ENCODE measurements at places on chromosomes 13 and 19.

DNA sequence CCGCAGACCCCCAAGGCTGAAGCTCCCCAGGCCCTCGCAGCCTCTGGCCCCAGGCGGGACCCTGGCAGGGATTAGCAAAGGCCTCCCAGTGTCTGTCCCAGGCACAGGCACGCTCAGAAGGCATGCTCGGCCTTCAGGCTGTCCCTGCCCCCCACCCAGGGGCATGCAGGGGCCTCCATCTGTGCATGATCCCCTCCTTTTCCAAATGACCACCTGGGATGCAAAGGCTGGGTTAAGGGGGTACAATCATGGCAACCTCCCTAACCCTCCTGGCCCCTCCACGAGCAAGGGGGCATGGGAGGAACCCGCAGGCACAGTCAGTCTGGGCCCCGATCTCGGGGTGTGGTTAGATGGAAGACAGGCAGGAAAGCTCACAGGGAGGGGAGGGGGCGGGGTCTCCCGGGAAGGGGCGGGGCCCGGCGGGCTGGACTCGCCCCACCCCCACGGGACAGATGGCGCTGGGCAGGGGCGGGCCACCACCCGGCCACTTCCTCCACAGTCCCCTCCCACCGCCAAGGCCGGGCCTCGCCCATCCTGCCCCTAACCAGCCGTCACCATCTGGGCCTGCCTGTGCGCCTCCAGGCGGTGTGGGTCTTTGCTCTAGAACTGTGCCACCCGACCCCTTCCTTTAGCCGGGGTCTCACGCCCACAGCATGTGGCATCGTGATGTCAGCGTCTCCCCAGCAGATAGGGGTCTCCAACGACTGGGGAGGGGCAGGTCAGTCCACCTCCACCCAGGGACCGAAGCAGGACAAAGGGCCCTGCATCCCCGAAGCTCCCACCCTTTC is 7.0 kb upstream of the REXO1 start:
- DNase-seq = no peak

- DNase-seq = no peak
Observed at GRCh38 chr19:13783565-13784500, 9.6 kb downstream of the C19orf53 start.

GRCh38 chr13:111506621-111507020 is 186.2 kb downstream of the TEX29 start:
- no peak for DNase-seq

DNA sequence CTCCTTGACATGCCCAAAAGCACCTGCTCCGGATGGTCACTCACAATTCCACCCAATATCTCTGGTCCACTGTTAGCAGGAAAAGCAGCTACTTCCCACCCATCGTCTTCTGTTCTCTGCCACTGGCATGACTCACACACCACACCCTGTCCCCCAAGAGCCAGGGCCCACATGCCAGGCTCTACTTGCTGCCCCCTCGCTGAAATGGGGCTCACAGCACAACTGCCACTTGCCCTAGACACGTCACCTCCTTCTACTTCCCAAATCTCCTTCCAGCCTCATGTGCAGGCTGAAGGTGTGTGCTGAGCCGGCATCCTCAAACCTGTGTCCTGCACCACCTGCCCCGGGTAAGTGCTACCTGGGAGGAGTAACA is 65.0 kb downstream of the TBC1D4 start:
- DNase-seq = no peak

- no peak for DNase-seq
Observed at GRCh38 chr13:75102001-75102716, 379.8 kb downstream of the TBC1D4 start.

DNA sequence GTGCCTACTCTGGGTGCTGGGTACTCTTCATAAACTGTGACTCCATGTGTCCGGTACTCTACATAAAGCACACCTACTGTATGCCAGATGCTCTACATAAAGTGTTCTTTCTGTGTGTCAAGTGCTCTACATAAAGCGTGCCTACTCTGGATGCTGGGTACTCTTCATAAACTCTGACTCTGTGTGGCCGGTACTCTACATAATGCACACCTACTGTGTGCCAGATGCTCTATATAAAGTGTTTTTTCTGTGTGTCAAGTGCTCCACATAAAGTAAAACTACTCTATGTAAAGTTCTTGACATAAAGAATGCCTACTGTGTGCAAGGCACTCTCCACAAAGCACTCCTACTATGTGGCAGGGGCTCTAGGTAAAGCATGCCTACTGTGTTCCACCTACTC is 1.8 kb upstream of the CYP4F11 start:
- no peak for DNase-seq

DNA sequence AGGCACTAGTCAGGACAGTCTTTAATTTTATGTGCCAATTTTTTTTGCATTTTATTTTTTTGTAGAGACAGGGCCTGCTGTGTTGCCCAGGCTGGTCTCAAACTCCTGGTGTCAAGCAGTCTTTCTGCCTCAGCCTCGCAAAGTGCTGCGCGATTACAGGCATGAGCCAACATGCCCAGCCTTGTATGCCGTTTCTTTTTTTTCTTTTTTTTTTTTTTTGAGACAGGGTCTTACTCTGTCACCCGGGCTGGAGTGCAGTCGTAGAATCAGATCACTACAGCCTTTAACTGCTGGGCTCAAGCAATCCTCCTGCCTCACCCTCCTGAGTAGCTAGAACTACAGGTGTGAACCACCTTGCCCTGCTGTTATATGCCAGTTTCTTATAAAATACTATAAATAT is 26.4 kb downstream of the BORA start:
- no peak for DNase-seq

Data from NCI-H146 (cell line).